CD4-positive, alpha-beta memory T cell (primary cell): ENCODE measurements at places on chromosomes 2 and 18.

DNA sequence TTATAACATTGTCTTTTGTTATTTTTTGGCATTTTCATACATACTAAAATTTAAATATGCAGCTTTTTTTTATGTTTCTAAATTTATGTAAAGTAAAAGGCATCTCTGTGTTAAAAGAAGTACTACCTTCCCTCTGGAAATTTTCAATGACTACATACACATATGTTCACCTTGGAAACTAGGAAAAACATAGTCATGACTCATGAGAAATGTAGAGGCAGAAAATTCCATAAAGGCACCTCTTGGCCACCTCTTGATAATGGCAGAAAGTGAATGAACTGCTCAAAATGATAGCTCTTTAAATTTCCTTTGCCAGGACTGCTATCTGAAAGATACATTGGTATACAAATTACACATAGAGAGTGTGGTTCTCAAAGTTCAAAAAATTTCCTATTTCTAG is 889.1 kb upstream of the ZEB2 start:
- DNase-seq: no peak

DNA sequence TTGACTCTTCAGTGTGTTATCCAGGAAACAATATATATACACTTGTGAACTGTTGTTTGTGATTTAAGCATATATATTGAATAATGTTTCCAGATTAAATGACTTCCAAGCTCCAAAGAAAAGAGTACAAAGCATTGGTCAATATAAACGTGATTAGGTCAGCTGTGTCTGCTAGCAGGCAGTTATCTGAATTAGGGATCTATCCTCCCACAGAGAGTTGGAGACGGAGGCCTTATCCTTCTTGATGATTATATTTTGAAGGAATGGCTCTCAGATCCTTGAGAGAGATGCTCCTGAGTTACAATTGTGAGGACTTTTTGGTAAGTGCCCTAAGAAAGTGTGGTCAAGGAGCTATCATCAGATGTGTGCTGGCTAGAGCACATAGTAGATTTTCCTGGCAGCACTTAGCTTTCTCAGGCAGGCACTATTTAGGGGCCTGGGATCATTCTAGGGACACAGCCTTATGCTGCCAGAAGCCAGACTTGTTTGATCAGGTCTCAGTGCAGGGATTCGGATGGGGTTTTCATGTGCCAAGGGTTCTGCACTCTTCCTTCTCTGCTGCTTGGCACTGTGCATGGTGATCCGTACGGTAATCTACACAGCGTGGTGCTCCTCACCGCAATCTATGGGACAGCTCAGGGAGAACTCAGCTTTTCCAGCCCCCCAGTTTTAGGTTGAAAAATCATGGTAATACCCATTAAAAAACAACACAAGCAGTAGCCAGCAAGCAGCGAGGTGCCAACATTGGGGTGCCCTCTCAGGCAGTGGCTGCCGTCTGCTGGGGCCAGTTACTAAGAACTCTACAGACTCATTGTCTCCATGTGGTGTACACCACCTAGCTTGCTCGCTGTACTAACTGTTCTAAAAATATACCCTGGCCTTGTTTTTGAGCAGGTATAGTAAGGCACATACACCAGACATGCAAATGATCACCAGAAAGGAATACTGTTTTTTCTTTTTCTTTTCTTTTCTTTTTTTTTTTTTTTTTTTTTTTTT is 8.0 kb upstream of the ZDBF2 start:
- no peak for DNase-seq

DNA sequence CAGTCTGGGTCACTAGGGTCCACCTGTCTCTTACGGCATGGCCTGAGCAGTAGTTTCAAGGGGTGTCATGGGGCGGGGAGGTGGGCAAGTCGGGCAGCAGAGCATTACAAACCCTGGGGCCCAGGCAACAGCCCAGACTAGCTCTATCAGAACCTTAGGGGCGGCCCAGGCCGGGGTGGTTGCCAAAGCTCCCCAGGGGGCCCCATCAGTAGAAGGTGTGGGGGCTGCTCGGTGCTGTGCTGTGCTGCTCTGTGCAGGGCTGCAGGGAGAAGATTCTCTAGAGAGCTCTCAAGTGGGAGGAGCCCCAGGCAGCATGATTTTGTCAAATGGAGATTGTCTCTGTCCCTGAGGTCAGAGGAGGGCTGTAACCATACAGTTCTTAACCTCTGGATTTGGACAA is 36.4 kb upstream of the SLC14A1 start:
- no peak for DNase-seq

DNA sequence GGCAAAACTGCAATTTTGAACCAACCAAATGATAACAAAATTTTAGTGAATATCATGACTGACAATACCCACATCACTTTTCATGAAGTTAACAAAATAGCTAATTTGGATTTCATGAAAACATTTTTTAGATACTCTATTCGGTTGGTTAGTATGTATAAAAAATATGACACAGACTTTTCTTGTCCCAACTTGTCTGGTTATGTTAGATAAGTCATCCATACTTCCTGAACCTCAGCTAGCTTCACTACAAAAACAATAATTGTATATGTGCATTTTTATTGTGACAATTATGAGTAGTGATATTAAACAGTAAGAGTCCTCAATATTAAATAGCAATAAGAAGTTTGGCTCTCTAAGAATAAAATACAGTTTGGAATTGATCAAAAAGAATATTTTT is 408.1 kb upstream of the DSEL start:
- no peak for DNase-seq

- no peak for DNase-seq
Observed at GRCh38 chr2:6879011-6879410, 1.4 kb downstream of the RSAD2 start.

DNA sequence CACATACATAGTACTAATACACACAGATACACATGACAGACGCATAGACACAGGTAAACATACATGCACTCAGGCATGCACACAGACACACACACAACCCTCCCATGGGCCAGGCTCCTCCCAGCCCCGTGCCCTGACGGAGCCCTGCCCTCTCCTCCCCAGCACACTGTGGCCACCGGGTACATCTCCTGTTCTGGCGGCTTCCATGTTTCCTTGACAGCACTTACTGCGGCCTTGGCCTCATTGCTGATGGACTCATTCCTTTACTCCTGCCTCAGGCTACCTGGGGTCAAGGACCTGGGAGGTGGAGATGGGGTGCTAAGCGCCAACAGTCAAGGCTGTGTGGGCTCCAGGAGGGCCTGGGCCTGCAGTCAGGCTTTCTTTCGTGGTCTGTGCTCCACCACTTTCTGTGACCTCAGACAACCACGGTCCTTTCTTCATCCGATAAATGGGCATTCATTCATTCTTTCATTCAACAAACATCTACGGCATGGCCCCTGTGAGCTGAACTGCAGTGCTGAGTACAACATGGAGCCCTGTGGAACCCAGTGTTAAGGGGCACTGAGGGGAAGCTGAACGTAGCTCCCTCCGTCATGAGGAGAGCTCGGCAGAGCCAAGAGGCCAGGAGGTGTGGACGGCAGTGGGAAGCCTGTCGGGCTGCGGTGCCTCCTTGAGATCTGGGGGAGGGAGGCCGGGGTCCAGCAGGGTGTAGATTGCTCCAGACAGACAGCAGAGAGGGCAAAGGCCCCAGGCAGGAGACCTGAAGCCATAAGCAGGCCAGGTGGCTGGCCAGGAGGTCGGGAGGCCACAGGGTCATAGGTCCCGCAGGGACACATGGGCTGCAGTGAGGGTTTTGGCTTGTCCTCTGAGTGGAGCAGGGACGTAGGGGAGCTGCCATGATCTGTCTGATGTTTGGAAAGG is 190.4 kb upstream of the HDAC4 start:
- DNase-seq: no peak

GRCh38 chr2:224807153-224807964 is 91.2 kb upstream of the CCDC195 start:
- no peak for DNase-seq

DNA sequence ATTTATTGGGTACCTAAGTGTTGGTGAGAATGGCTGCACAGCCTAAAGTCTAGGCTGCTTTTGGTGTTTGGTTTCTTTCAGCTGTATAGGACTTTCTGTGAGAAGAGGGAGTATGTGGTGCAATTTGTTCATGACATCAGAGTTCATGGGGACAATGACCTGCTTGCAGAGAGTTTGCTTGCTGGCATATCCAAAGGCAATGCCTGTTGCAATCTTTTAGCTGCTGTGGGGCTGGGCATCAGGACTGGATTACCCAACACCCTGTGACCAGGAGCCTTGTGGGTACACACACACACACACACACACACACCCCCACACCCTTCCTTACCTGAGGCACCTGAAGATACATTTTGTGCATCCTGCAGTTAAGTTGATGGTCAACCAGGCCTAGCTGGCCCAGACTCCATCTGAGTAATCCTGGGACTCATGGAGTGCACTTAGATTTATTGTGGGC is 68.4 kb downstream of the LIPG start:
- no peak for DNase-seq

GRCh38 chr2:197349699-197350098 is 39.1 kb upstream of the ANKRD44 start:
- no peak for DNase-seq

- DNase-seq: no peak
Observed at GRCh38 chr18:12301263-12302005, 6.6 kb upstream of the TUBB6 start.

GRCh38 chr18:39019989-39020388 is 1454.4 kb upstream of the CELF4 start:
- DNase-seq: no peak
